Transverse colon (tissue), 4 donors: ENCODE measurements at places on chromosomes 11 and 22.
A peak's percentile ranks its signal among the peaks of the same experiment; 100 is the strongest.

GRCh38 chr11:69918231-69918937 lies 99.2 kb upstream of the FGF3 start:
- peak; percentile 3 for DNase-seq

DNA sequence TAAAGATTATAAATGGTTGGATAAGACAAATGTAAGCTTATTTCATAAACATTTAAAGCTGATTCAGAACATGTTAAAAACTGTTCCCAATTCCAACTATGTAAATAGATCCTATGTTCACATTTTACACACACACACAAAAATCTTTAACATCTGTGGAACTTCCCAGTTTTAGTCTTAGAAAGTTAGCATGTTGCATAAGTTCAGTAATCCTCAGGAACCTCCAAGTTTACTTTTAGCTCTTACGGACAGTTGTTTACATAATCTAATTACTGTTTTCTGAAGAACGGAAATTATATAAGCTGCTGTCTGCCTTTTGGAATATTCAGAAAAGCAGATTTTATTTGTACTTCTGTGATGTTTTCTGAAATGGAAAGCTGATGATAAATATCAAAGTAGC lies 53.3 kb downstream of the PANX1 start:
- no peak for DNase-seq

- no peak for DNase-seq
Measured at GRCh38 chr11:66936311-66936711, 21.9 kb downstream of the PC start.

DNA sequence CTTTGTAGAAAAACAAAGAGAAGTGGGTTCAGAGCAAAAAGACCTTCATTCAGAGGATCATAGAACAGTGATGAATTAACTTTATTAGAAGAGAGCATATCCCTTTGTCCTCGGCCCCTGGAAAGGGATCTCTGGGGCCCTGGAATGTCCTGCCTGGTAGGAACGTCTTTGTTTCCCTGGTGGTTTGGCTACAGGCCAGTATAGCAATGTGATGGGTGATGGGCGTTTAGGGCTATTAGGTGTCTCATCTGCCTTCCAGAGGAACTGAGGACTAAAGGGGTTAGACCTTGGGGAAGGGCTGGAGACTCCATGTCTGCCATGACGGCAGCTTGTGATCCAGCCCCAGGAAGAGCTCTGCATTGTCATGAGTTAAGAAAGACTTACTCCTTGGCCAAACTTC lies 9.1 kb downstream of the APOL4 start:
- DNase-seq = no peak
